RWPE2 (cell line): ENCODE measurements at places on chromosomes 1 and 21.

DNA sequence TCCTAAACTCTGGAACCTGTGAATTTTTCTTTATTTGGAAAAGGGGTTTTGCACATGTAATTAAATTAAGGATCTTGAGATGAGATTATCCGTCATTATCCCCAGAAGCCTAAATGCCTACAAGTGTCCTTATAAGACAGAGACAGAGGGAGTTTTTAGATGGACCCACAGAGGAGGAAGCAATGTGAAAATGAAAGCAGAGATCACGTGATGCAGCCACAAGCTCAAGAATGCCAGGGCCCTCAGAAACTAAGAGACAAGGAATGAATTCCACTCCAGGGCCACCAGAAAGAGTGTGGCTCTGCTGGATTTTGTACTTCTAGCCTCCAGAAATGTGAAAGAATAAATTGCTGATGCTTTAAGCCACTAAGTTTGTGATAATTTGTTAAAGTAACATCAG is 183.6 kb upstream of the UBE2U start:
- DNase-seq, result no peak
- H3K36me3 ChIP-seq, result no peaks in the 10 kb centered on the region
- no peak overlapping the region for H3K4me3 ChIP-seq
- H3K4me1 ChIP-seq, result peaks cover 6% of the 10 kb centered on the region
- no peak overlapping the region for H3K27ac ChIP-seq
- no peaks in the 10 kb centered on the region for H3K27me3 ChIP-seq

DNA sequence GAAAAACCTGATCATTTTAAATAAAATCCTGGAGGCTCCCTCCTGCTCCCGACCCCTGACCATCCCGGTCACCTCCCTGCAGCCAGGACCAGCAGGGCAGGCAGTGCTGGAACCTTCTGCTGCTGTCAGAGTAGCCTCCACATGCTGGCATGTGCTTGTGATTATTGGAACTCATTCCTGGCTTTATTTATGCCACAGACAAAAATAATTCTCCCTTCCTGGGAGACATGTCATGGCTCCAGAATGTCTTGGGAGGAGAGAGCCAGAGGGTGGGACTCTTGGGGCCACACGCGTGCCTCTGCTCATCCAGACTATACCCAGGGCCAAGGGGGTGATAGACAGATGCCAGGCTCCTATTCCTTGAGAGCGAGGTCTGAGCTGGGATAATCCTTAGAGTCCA is 183.6 kb upstream of the RAB4A start:
- no peak for DNase-seq
- H3K4me3 ChIP-seq, result no peak overlapping the region
- H3K27ac ChIP-seq, result no peak overlapping the region
- no peaks in the 10 kb centered on the region for H3K27me3 ChIP-seq

DNA sequence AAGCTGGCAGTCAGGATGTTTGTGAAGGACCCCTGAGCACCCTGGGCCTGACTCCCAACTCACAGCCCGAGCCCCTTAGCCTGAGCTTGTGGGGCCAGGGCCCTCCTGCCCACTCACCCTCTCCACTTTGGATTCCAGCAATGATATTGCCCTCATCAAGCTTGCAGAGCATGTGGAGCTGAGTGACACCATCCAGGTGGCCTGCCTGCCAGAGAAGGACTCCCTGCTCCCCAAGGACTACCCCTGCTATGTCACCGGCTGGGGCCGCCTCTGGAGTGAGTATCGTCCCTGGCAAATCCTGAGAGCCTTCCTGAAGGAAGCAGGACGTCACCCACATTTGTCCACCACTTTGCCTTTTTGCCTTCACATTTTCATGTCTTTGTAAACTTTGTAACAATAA is 5.0 kb downstream of the CTRC start:
- DNase-seq, result no peak
- H3K4me3 ChIP-seq, result no peak overlapping the region
- H3K27ac ChIP-seq, result no peak overlapping the region
- H3K36me3 ChIP-seq, result no peaks in the 10 kb centered on the region

DNA sequence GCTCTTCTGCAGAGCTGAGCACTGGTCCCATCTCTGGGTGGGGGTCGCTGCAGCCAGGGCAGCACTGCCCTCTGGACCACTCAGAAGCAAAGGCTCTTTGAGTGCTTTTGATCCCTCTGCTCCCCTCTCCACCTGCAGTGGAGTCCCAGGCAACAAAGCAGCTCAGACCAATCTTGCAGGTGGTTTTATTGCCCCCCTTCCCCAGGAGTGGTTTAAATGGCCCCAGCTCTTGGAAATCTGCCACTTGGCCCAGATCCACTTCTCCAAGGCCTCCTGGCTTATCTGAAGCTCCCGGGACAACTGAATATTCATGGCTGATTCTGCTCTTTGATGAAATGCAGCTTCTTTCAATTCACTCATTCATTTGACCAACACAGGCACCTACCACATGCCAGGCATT is 2.7 kb downstream of the STUM start:
- H3K4me1 ChIP-seq, result no peaks in the 10 kb centered on the region
- no peak for DNase-seq
- H3K27ac ChIP-seq, result no peak overlapping the region

DNA sequence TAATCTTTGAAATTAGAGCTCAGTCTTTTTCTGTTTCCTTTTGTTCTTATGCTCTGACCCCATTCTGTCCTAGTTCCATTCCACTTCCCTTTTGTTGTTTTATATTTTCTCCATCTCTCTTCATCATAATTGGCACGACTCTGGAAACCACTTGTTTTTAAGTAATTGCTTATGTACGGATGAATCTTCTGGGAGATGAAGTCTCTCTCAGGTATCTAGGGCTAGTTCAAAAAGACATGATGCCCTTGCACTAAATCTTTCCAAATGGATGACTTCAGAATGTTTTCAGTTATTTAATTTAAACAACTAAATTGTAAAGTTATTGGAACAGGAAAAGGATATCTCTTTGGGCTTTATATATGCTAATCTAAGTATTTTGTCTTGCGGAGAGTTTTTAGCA is at the start of gene OR6F1:
Gene OR6F1 (minus strand): TSS at position 101 of the 400 bp plus-strand sequence. CDS start 3,891 bp downstream, outside the sequence.
- no peaks in the 10 kb centered on the region for H3K36me3 ChIP-seq
- no peaks in the 10 kb centered on the region for H3K4me1 ChIP-seq
- H3K4me3 ChIP-seq, result no peak within 1 kb of the TSS
- no peak within 1 kb of the TSS for H3K27ac ChIP-seq
- no peak for DNase-seq

- peak overlapping the region; percentile 93 for H3K27ac ChIP-seq
- DNase-seq, result no peak
- H3K4me3 ChIP-seq, result peak overlapping the region; percentile 89
- H3K27me3 ChIP-seq, result no peaks in the 10 kb centered on the region
- H3K36me3 ChIP-seq, result peaks cover 6% of the 10 kb centered on the region; the same call in 1 of the 2 replicates
Observed at GRCh38 chr21:44874497-44875315, 1.2 kb upstream of the PTTG1IP start.
